ENCODE measurements at places on chromosomes 2 and 18.

- DNase-seq, result no peak
Observed at GRCh38 chr18:79819968-79820351, 22.2 kb downstream of the KCNG2 start.

GRCh38 chr2:144514616-144515091 is 5.3 kb downstream of the ZEB2 start:
- DNase-seq, result no peak

GRCh38 chr2:138090330-138090729 is 126.1 kb downstream of the HNMT start:
- DNase-seq, result no peak

- no peak for DNase-seq
Observed at GRCh38 chr2:58067001-58067400, 20.4 kb downstream of the VRK2 start.

DNA sequence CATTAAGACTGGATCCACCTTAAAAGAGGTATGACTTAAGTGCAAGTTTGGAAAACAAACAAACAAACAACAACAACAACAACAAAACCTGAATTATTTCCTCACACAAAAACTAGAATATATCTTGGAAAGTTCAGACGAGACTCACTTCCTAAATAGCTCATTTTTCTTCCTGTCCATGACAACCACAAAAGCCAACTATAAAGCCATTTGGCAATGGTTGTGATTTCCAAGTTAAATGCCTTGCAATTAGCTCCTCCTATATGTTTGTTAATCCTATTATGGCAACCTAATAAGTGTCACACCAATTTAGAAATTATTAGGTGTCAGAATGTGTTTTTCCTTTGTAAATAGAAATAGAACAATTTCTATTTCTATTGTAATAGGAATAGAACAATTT is 91.6 kb upstream of the ARL5A start:
- no peak for DNase-seq
